ENCODE measurements at places on chromosomes 2 and 18.

GRCh38 chr2:98547092-98547790 is 61.1 kb downstream of the COA5 start:
- no peak for DNase-seq

DNA sequence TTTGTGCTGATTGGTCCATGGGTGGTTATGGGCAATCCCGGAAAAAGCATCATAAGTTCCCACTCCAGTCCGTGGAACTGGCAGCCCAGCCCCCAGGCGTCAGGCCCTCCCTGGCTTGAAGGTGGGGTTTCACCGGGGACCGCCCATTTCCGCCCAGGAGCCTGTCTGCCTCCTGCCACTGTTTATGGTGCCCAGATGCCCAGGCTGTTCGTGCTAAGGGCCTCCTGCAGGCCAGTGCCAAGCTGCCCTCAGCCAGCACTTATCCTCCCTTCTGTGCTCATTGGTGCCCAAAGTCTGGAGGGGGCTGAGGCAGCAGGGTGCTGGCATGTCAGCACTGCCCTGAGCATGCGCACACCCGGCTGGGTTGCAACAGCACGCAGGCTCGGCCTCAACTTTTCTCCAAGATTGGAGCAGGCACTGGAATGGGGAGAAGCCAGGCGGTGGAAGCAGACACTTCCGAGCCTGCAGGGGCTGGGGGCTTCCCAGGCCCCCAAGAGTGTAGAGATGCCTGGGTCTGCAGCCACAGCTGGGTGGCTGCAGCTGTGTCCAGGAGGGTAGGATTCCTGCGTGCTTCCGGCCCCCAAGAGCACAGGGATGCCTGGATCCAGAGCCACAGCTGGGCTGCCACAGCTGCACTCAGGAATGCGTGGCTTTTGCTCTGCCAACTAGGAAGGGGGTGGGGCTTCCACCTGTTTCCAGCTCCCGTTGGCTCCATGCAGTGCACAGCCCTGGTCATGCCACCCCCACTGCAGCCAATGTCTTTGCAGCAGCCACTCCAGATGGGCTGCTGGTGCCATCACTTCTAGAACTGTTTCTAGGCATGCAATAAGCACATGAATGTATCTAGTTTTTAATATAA is 74.0 kb downstream of the AGPS start:
- no peak for DNase-seq

DNA sequence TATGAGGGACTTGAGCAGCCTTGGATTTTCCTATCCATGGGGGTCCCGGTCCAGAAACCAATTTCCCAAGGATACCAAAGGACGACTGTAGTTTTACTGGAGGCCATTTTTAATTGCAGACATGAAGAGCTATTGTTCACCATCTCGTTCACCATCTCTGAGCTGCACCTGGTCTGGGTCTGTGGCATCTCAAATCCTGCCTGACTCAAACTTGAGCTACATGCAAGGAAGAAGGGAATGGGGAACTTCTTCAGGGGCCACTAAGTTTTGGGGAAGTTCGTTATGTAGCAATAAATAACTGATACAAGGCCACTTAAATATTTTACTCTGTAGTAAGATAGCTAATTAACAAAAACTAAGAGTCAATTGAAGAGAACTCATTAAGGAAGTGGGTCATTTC is 2.1 kb upstream of the SMCHD1 start:
- no peak for DNase-seq

GRCh38 chr2:85419009-85419675 is 628 bp downstream of the SH2D6 start:
- no peak for DNase-seq

DNA sequence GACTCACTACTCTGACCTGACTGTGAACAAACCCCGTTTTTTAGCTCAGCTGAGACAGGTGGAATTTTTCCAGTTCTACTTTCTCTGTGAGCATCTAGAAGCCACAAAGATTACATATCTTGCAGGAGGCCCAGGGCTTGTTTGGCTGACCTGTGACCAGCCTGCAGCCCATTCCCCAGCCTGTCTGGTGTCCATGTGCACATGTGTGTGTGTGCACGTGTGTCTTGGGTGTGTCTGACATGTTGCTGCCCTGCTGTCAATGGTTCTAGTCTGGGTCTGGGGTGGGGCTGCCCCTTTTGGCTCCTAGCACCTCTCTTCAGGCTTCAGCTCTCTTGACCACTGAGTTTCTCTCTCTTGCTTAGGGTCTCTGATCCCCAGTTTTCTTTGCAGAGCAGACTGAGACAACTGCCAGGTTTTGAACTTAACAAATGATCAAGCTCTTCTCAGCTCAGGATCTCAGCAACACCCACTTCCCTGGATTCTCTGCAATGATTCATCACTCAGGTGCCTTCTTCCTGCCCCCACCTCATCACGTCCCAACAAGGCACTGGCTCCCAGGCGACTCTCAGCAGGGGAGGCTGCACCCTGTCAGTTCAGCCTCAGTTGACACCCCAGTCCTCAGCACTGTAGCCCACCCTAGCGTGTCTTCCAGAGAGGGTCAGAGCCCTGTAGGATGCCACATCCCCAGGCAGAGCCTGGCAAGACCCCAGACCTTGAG is 130.3 kb downstream of the CELF4 start:
- DNase-seq, result no peak

GRCh38 chr2:60047944-60048525 is 505.4 kb downstream of the BCL11A start:
- no peak for DNase-seq

DNA sequence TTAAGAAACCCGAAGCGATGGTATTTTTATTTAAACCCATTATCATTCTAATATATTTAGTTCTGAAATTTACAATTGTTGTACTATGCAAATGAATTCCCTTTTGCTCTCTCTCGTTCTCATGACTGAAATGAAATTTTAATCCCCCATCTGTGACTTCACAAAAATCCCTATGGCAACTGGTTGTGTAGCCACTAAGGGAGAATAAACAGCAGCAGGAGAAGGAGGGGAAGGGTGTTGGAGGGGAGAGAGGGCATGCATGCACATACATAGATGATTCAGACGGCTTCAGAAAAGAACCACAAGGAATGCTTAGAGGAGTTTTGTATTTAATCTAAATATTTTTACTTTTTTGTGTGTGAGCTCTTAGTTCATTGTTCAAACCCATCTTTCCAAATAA is 36.8 kb downstream of the CPS1 start:
- no peak for DNase-seq

DNA sequence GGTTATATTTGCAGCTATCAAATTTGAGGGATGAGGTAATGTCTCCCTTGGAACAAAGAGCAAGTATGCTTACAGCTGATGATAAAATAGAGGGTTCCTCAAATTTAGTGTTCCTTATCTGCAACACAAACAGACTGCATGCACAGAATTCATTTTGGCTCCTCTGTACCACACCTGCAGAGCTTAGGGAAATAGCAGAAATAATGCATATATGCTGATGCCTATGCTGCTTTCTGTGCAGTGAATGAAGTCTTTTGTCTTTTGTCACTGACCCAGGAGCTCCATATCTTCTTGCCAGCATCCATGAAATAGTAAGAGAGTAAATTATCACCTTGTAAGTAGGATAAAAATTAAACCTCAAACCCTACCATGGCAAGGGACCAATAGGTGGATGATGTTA is 69.8 kb downstream of the NCKAP1 start:
- no peak for DNase-seq

GRCh38 chr2:121903037-121903689 is 147.7 kb downstream of the TSN start:
- DNase-seq, result no peak

DNA sequence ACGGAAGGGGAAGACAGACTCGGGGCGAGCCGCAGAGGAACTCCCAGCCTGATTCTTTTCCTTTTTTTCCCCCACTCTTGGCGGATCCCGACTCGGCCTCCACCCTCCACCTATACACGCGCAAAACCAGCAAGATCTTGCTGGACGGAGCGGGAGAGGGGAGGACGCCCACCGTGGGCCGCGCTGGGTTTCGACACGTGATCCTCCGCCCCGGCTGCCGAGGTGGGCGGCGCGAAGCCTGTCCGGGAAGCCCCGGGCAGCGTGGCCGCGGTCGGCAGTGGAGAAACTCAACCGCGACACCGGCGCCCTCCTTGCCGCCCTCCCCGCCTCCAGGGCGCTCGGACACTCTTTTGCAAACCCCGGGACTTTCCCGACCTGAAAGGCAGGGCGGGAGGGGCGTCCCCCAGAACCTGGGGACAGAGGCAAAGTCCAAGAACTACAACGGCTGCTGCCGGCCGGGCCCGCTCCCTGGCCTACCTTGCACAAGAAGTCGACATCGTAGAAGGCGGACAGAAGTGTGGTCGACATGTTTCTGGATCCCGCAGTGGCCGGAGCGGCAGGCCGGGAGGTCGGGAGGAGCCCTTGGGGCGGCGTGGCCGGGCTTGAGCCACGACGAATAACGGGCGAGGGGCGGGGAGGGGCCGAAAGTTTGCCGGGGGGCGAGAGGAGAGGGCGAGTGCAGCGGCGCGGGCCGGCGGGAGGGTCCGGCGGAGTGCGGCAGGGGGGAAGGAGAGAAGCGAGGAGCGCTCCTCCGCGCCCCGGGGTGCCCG is 433 bp downstream of the ZFP36L2 start:
- DNase-seq, result peak; percentile 65

GRCh38 chr2:174957050-174957449 is 48.1 kb downstream of the CHN1 start:
- no peak for DNase-seq

DNA sequence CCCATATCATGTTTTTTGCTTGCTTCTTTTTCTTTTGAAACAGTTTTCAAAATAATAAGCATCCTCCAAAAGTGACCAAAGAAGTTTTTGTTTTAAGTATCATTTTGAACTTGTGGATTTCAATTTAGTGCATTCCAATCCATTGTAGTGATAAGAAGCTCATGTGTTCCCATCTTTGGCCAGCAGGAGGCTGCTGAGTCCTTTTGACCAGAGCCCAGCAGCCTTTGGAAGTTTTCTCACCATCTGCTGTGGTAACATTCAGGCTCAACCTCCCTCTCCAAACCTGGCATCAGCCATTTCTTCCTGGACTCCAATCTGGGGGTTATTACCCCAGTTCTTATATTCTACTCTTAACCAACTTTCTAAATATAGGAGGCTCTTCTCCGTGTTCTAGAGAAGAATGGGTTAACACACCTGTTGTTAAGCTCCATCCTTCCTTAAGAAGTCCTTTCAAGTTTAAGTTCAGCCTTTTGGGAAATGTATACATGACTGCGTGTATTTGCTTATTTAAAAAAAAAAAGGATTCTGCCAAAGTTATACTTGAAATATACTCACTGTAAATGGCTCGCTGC is 39.0 kb upstream of the MAL start:
- DNase-seq, result peak; percentile 12

DNA sequence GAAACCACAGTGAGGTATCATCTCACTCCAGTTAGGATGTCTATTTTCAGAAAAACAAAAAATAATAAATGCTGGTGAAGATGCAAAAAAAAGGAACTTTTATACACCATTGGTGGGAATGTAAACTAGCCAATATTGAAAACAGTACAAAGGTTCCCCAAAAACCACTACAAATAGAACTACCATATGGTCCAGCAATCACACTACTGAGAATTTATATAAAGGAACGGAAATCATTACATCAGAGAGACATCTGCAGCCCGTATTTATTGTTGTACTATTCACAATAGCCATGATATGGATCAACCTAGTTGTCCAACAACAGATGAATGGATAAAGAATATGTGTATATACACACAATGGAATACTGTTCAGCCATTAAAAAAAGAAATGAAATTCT is 52.0 kb downstream of the ORC4 start:
- no peak for DNase-seq

- DNase-seq, result no peak
Measured at GRCh38 chr18:23122334-23123229, 12.7 kb upstream of the CABLES1 start.

GRCh38 chr18:46253498-46253897 is 149.3 kb downstream of the HAUS1 start:
- DNase-seq, result no peak

GRCh38 chr2:45963816-45964215 is 312.3 kb downstream of the PRKCE start:
- no peak for DNase-seq

DNA sequence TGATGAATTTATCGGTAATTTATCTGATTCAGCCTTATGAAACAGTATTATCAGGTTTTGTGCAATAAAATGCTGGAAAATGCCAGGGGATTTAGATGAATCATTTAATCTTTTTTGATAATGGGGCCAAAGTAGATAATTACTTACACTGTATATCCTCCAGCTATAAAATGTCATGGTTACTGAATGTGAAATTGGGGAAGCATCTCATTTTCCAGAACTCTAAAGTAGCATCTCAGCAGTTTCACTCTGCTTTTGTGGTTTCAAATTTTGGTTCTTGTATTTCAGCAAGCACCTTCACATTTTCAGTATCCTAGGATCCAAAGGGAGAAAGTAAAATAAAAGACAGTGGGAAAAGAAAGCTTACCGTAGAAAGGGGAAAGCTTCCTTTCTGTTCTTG is 12.8 kb downstream of the ANKRD62 start:
- DNase-seq, result no peak

All from central memory CD4-positive, alpha-beta T cell (primary cell).